NCI-H1436 treated with DMSO at 0.1 percent for 48 hours (cell line): ENCODE measurements at places on chromosomes 16 and 17.

DNA sequence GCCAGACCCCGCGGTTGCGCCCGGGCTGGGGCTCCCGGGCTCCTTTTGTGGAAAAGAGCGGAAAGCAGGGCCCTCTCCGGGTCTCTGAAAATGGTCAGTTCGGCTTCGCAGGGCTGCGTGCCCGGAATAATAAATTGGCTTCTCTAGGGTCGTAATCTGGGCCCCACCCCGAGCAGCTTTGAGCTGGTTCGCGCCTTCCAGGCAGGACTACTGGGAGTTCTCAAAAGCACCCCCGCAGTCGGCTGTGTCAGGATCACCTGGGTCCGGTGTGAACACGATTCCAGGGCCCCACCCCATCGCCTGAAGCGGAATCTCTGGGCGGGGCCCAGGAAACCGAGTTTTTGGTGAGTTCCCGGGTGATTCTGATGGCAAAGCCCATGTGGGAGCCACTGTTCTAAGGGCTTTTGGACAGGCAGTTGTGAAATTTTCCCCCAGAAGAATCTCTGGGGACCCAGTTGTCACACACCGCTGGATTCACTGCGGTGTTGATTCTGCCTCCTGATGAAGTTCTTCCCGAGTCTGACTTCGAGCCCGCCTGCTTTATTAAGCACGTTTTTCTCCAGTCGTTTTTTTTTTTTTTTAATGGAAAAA lies 77.0 kb downstream of the MRC2 start:
- DNase-seq, result no peak

DNA sequence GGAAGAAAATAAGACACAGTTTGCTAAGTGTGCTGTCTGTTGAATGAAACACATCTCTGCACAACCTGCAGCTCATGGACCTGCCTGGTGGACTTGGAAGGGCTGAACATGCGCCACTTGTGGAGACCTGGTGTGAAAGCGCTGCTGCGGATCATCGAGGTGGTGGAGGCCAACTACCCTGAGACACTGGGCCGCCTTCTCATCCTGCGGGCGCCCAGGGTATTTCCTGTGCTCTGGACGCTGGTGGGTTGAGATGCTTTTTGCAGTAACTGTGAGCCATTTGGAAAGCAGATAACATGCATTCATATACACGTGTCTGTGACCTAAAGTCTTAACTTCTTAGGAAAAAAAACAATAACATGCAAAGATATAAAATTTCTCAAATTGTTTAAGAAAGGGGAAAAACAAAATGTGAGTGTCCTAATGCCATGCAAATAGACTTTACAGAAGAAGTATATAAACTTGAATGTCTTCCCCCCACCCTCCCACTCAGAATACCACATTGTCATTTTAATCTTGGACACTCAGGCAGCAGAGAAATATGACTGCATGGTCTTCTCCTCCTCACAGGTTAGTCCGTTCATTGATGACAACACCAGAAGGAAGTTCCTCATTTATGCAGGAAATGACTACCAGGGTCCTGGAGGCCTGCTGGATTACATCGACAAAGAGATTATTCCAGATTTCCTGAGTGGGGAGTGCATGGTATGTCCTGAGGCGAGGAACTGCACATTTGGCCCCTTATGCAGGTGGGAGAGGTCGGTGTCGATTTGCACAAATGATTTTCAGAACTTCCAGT lies 65.6 kb downstream of the SEC14L1 start:
- no peak for DNase-seq

DNA sequence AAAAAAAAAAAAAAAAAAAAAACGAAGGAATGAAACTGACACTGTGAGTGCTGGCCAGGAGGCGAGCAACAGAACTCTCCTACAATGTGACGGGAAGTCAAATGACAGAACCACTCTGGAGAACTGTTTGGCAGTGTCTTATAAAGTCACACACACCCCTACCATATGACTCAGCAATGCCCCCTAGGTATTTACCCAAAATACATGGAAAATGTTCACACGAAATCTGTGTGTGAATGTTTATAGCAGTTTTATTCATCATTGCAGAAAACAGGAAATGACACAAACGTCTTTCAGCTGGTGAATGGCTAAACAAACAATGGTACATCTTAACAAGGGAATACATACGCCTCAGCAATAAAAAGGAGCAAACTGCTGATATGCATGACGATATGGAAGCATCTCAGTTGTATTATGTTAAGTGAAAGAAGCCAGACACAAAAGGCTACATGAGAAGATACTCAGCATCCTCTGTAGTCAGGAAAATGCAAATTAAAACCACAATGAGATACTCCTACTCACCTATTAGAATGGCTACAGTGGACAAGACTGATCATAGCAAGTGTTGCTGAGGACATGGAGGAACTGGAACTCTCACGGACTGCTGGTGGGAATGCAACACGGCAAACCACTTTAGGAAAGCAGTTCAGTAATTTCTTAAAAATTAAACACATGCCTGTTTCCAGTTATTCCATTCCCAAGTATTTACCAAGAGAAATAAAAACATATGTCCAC lies 74.7 kb downstream of the TBC1D16 start:
- no peak for DNase-seq

GRCh38 chr16:13315642-13316427 lies 414.4 kb downstream of the SHISA9 start:
- no peak for DNase-seq

GRCh38 chr17:76452660-76453430 lies at the start of gene UBE2O:
UBE2O (minus strand) TSS chr17:76453152; CDS start chr17:76453141, 11 bp downstream.
- DNase-seq, result peak; percentile 17

- no peak for DNase-seq
These were observed 4.3 kb downstream of the GID4 start for GRCh38 chr17:18043491-18043890.

- DNase-seq, result no peak
These were observed 32.7 kb downstream of the LRRC75A start for GRCh38 chr17:16459271-16459670.

- no peak for DNase-seq
These were observed 42.0 kb downstream of the RPA1 start for GRCh38 chr17:1871756-1872155.

GRCh38 chr16:86044881-86045590 lies 146.1 kb downstream of the IRF8 start:
- no peak for DNase-seq

DNA sequence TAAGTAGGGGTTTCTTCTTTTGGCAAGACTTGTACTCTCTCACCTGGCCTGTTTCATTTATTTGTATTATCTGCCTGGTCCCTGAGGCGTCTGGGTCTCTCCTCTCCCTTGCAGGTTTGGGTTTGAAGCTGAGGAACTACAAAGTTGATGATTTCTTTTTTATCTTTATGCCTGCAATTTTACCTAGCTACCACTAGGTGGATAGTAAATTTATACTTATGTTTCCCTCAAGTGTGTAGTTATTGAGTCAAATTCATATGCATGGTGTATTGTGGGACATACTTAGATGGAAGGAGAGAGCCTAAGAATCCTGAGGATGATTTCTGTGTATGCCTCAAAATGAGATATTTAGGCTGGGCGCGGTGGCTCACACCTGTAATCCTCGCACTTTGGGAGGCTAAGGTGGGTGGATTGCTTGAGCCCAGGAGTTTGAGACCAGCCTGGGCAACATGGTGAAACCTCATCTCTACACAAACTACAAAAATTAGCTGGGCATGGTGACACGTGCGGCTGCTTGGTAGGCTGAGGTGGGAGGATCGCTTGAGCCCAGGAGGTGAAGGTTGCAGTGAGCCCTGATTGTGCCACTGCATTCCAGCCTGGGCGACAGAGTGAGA lies 13.6 kb downstream of the TMEM98 start:
- no peak for DNase-seq

GRCh38 chr17:41547921-41548843 lies 20.1 kb upstream of the KRT19 start:
- peak; percentile 6 for DNase-seq

GRCh38 chr17:39400547-39401411 lies 647 bp downstream of the FBXL20 start:
- DNase-seq, result no peak
